ENCODE measurements at places on chromosomes 7 and 10.

- DNase-seq, result no peak
Observed at GRCh38 chr10:95384011-95384704, 93.4 kb upstream of the PDLIM1 start.

DNA sequence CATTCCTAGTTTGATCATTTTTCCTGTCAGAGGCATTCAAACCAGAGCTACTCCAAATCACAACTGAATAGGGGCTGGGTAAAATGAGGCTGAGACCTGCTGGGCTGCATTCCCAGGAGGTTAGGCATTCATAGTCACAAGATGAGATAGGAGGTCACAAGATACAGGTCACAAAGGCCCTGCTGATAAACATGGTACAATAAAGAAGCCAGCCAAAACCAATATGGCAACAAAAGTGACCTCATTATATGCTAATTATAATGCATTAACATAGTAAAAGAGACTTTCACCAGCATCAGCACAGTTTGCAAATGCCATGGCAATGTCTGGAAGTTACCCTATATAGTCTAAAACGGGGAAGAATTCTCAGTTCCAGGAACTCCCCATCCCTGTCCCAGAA is 37.3 kb downstream of the TWIST1 start:
- DNase-seq, result no peak

DNA sequence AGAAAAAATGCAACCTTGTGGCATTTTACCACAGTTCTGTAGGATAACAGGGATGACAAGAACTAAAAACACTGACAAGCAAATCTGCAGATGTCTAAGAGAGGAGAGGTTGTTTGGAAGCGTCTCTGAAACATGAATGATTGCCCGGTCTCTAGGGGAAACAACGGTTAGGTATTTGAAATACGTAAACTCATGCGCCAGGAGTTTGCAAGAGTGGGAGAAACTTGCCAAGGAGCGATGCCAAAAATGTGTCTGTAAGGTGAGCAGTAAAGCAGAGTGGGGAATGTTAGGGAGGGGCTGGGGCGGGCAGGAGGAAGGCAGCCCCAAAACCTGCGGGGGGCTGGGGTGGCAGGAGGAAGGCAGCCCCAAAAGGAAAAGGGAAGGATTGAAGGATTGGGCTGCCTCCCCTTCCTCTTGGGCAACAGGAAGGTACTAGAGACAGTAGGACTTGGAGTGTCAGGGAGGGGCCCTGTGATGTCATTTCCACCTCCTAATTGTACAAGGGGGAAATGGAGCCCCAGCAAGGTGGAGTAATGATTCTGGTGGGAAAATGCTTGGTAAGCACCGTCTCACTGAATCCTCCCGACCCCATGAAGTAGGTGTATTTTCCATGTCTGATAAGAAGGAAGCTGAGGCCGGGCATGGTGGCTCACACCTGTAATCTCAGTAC is 33.2 kb upstream of the PLEKHA1 start:
- DNase-seq, result no peak

DNA sequence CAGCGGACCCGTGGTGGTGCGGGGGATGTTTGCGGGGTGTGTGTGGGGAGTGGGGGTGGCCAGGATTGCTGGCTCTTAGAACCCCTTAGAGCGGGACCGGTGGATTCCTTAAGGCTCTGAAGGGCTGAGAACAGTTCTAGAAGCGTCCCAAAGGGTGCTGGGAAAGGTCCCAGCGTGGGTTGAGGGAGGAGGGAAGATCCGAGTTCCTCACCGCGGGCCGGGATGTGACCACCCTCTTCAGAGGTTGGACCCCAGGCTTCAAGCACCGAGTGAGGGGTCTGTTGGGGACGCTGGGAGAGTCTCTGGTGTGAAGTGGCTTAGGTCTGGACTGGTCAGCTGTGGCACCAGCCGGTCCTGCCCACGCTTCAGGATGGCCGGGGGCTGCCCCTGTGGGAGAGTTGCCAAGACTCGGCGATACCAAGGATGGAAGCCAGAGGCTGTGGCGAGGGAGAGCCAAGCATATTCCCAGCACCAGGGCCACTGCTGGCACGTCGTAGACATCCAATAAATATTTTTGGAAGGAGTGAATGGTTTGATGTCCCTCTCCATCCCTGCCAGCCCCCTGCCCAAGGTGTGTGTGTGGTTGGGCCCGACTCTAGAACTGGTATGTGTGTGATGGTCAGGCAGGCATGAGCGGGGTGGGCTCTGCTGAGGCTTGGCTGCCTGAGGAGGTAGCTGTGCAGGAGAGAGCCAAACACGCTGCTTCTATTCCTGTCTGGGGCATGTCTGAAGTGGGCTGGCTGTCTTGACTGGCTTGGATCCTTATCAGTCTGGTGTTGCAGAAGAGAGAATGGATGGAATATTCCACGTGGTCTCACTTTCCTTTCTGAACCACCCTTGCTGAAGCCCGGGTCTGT is 19.2 kb downstream of the ZNF775 start:
- DNase-seq, result no peak

- no peak for DNase-seq
Observed at GRCh38 chr10:1543596-1543995, 193.7 kb downstream of the ADARB2 start.

- no peak for DNase-seq
Observed at GRCh38 chr10:124701881-124702656, 42.1 kb downstream of the FAM53B start.

GRCh38 chr7:28700790-28701203 is 257.3 kb downstream of the TRIL start:
- no peak for DNase-seq

- DNase-seq, result no peak
Observed at GRCh38 chr7:105136221-105136620, 122.2 kb downstream of the KMT2E start.

DNA sequence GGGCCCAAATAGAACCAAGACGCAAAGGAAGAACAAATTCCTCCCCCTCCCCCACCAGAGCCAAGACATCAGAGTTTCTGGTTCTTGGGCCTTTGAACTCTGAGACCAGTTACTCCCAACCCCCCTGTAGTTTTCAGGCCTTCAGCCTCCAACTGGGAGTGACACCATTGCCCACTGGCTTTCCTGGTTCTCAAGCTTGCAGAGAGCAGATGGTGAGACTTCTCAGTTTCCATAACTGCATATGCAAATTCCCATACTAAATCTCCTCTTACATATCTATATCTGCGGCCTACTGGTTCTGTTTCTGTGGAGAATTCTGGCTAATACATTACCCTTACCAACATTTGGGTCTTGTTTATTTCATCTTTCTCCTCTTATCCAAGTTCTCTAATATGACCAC is 762.9 kb downstream of the GRM8 start:
- no peak for DNase-seq

DNA sequence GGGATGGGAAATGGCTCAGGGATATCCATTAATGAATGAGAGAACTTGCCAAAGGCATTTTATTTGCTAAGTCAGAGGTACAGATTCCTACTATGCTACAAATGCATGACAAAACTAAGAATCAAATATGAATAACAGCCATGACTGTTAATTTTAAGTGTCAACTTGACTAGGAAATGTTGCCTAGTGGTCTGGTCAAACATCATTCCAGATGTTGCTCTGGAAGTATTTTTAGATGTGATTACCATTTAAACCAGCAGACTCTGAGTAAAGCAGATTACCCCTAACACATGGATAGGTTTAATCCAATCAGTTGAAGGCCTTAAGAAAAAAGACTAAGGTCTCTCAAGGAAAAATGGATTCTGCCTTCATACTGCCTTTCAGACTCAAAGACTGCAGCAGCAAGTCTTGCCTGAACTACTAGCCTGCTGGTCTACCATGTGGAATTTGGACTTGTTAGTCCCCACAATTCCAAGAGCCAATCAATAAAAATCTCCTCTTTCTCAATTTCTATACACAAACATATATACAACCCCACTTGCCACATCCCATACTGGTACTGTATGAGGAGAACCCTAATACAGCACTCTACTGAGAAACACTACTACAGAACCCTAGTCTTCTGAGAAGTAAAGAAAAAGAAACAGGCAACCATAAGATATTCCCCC is 119.1 kb downstream of the NRBF2 start:
- no peak for DNase-seq

DNA sequence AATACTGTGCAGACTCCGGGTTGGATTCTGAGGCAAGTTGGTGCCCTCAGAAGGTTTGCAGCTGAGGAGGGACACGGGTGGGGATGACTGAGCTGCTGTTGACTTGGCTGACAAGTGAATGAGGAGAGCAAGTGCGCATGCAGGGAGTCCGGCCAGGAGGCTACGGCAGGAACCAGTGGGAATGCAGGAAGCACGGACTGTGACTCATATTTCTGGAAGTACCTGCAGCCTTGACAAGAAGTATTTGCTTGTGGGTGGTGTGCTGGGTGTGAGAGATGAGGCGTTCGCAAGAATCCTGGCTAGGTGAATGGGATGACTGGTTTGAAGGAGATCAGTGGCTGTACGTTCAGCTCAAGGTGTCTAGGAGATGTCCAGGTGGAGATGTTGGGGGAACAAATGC is 30.8 kb upstream of the FXYD4 start:
- no peak for DNase-seq

DNA sequence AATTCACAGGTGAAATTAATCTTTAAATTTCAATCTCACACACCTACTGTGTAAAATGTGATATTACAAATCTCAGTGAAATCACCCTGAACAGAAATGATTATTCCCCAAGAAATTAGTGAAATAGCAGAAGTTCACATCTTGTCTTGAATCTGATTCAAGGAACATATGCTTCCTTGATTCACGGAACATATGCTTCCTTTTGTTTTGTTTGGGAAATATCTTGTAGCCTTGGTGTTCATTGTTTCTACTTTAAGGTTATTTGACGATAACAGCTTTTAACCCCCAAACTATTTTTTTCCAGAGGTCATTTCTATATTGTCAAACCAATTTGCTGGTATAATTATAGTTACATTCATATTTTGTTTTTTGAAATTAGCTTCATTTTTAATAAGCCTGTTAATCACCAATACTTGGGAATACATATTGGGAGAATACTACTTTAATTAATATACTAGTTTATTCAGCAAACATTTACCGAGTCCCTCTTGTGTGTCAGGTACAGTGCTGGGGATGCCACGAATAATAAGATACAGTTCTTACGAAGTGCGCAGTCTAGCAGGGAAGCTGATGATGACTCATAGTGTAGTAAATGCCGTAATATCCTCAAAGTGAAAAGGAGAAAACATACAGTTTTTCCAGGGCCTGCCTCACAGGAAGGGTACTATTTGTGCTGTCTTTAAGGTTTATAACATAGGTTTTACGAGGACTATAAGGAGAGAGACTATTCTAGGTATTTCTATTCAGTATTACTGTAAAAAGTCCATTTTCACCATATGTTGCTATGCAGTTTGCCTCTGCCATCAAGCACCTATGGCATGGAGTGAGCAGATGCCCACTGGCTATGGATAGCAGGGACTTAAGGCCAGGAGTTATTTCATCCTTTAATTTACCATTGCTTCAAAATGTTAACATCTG is 32.5 kb downstream of the PRKAR2B start:
- DNase-seq, result no peak

GRCh38 chr10:35458500-35459448 is 122.5 kb downstream of the CCNY start:
- DNase-seq, result no peak

GRCh38 chr10:11189582-11190376 is 172.1 kb downstream of the CELF2 start:
- no peak for DNase-seq

DNA sequence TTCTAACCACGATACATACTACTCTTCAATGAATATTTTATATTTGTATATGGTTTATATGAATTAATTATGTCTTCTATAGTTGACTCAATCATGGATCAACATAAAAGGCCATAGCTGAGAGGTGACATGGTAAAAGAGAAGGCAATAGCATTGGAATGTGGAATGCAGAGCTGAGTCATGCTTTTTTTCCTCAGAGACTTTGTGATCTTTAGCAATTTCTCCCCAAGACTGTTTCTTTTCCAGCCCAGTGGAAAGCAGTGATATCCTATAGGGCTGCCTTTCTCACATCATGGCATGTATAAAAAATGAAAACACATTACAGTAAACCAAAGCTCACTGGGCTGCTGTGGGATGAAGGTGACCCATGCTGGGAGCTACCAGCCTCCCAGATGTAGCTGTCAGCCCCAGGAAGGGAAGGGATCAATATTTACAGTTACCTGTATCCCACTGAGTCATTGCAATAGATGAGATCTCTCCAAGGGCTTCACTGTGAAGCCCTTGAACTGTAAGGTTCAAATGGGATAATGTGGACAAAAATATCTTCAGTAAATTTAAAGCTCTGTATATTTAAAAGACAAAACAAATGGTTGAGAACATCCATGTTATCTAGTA is 30.2 kb downstream of the SLC39A12 start:
- DNase-seq, result no peak

- no peak for DNase-seq
Observed at GRCh38 chr7:23470330-23471105, at the start of gene IGF2BP3. IGF2BP3 (minus strand) TSS chr7:23470491; CDS start chr7:23470110, 381 bp downstream.

GRCh38 chr7:139016931-139017511 is 18.8 kb downstream of the ZC3HAV1L start:
- peak; percentile 30 for DNase-seq

DNA sequence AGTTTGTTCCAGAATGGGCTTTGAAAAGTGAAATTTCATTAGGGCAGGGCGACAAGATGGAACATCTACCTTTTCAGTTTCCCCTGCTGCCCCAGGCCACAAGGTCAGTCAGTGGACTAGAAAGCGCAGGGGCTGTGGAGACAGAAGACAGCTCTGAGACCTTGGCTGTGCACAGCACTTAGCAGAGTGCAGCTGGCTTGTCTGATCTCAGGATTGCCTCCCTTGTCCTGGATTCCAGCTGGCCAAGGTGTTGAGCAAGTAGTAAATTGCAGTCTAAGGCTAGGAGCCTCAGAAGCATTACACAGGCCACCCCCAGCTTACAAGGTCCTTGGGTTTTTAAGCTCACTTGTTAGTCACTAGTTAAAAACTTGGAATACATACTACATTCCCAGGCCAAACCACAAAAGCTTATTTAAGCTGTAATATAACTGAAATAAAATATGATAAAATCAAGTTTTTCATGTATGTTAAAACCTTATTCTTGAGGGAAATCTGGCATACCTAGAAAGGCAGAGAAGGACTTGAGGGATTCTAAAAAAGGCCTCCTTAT is 67.3 kb upstream of the NPY start:
- DNase-seq, result no peak

DNA sequence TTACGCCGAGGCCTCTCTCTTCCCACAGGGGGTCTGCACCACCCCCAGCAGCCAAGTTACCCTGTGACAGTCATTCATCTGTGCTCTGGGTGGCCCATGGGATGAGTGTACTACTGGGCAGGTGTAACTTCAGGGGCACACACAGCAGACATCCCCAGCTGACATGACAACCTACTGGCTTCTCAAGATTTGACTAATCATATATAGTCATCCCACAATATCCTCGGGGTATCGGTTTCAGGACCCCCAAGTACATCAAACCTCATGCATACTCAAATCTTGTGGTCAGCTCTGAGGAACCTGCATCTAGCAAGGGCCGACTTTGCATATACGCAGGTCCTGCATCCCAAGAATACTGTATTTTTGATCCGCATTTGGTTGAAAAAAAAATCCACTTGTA is 336.9 kb upstream of the C7orf33 start:
- no peak for DNase-seq

- no peak for DNase-seq
Observed at GRCh38 chr7:18421297-18422002, 74.1 kb upstream of the HDAC9 start.

GRCh38 chr10:94327649-94328048 is 35.1 kb downstream of the NOC3L start:
- no peak for DNase-seq

GRCh38 chr10:132054564-132054963 is 11.2 kb upstream of the JAKMIP3 start:
- no peak for DNase-seq

Data from activated T-helper 1 cell treated with Interleukin-2 at 50 U/mL for 16 hours (primary cell).